ENCODE measurements at places on chromosomes 1 and 21.
A peak's percentile ranks its signal among the peaks of the same experiment; 100 is the strongest.

GRCh38 chr1:214946615-214947014 lies 135.9 kb upstream of the KCNK2 start:
- no peak for DNase-seq

GRCh38 chr1:21956720-21957552 lies 19.8 kb upstream of the HSPG2 start:
- DNase-seq = no peak

GRCh38 chr1:229070168-229070567 lies 200.7 kb upstream of the RAB4A start:
- no peak for DNase-seq

DNA sequence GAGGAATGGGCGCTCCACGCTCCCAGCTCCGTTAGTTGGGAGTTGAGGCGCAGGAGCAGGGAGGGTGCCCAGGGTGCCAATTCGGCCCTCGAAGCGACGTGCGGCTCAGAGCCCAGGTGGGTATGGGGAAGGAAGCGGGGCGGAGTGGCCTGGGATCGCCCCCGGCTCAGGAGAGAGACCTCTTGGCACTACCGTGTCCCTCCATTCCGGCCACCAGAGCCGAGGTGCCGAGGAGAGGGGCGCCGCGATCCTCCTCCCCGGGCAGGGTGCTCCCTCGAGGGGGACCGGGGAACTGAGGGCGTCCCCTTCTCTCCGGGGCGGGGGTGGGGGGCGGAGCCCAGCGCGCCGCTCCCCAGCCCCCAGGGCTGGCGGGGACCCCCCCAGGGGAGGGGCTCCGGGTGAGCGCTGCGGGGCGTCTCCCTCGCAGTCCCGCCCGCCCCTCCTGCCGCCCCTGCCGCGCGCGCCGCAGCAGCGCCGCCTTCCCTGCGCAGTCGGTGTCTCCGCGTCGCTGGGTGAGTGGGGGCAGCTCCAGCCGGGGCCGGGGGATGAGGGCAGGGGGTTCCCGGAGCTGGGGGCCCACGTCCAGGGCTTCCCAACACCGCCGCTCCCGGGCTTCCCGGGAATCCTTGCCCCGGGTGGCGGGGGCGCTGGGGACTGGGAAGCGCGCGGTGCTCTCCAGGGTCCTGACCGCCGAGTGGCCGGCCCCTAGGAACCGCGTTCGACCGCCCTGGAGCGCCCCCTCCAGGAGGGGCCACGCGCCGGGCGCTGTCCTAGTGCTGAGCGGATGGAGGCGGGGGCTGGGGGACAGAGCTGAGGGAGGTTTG lies at the start of gene HPCA:
Gene HPCA, plus strand, starts transcription at position 488 of the 824 bp plus-strand sequence. CDS start 2,408 bp downstream, outside the sequence.
- peak; percentile 30 for DNase-seq

DNA sequence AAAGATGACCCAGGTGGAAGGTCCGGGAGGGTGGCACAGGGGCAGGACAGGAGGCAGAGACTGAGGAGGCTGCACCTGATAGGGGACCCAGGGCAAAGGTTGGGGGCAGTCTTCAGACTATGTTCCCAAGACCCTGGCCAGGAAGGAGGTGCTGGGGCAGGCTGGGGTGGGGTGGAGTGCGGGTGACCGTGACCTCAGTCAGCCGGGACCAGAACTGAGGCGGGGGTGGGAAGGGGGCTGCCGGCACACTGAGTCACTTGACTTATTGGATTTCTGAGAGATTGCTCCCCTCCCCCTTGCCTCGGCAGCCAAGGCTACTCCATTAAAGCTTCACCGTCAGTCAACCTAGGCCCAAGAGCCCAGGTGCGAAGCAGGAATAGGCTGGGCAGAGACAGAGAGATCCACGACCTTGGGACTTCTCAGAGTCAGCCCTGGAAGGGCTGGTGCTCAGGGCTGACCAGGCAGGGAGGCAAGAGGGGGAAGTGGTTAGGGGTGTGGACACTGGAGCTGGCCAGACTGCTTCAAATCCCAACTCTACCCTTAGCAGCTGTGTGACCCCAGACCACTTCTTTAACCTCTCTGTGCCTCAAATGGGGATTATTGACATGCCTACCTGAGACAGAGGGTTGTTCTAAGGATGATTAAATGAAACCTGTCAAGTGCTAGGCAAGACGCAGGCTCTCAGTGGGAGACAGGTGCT lies 47.9 kb upstream of the LAPTM5 start:
- DNase-seq = no peak

DNA sequence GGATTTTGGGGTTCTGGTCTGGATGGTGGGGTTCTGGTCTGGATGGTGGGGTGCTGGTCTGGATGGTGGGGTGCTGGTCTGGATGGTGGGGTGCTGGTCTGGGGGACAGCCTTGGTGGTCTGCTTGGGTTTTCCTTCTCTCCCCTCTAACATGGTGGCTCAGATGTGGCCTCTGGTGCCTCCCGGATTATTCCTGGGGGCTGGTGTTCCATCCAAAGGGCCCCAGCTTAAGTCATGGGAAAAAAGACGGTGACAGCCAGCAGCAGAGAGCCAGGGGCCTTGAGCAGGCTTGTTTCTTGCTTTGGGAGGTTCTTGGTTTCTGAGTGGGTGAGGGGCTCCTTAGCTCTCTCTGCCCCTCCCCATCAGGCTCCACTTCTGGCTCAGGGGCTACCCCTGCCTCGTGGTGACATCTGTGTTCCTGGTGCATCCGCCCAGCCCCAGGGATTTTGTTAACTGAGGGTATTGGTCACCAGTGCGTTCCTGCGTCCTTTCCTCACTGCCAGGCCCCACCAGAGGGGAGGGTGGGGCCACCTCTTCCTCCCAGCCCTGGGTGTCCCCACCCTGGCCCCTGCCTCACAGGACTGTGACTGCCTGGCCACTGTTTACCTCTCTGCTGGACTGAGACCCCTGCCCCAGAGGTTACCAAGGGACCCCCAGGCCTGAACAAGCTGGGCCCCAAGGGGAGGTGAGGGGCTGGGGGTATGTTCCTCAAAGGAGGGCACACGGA lies 43.2 kb upstream of the ACTRT2 start:
- no peak for DNase-seq

- DNase-seq = peak; percentile 25
These were observed 38.4 kb upstream of the FOXO6 start for GRCh38 chr1:41322835-41323234.

GRCh38 chr1:21552715-21553114 lies 43.5 kb downstream of the ALPL start:
- DNase-seq = no peak

DNA sequence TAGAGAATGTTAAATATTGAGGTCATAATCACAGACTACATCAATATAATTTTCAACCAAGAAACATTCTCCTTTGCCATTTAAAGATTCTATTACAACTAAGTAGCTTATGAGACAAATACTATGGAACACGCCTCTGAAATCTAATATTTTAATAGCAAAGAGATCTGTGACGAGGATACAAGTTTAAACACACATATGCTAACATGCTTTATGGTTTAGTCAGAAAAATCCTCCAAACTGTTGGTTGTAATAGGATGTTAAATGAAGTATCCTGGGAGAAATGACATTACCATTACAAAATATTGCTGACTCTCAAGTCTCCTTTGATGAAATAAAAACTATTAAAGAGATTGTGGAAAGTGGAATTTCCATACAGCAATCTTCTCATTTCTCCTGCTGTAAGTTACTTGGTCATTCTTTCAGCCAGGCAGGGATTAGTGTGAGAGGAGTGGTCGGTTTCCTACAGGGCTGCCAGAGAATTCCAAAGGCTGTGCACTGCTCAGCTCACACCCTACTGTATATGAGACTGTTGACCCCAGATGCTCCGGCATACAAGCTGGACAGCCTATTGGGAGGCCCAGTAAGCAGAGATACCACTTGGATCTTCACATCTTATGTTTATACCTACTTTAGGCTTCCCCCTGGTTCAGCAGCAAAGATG lies 26.6 kb downstream of the SCYL3 start:
- no peak for DNase-seq

- DNase-seq = no peak
These were observed 99.9 kb upstream of the TLR5 start for GRCh38 chr1:223242971-223243370.

DNA sequence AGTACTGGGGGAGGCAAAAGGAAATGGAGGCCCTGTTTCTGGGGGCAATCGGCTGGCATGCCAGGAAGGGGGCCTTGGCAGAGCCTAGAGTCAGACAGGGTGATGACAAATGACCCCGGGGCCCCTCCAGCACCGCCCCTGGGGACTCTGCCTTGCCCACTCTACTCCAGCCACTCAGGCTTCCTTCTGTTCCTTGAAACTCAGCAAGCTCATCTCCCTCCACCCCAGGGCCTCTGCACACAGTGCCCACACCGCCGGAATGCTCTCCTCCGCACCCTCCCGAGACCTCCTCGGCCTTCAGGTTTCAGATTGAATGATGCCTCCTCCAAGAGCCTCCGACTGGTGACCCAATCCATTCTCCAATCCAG lies 122.5 kb upstream of the ZBTB40 start:
- DNase-seq = no peak

GRCh38 chr1:184487531-184488193 lies 100.8 kb downstream of the C1orf21 start:
- DNase-seq = no peak

DNA sequence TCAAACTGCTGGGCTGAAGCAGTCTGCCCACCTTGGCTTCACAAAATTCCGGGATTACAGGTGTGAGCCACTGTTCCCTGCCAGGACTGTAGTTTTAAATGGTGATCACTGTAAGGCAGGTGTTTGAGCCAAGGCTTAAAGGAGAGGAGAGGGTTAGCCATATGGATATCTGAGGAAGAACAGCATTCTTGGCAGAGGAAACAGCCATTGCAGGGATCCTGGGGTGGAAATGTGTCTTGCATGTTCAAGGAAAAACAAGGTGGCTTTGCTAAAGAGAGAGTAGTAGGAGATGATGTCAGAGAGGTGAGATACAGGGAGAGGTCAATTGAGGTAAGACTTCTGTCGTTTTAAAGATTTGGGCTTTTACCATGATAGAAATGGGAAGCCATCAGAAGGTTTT lies 73.5 kb downstream of the ATF6 start:
- no peak for DNase-seq

GRCh38 chr1:111283838-111284237 lies 6.8 kb upstream of the CHIA start:
- no peak for DNase-seq

DNA sequence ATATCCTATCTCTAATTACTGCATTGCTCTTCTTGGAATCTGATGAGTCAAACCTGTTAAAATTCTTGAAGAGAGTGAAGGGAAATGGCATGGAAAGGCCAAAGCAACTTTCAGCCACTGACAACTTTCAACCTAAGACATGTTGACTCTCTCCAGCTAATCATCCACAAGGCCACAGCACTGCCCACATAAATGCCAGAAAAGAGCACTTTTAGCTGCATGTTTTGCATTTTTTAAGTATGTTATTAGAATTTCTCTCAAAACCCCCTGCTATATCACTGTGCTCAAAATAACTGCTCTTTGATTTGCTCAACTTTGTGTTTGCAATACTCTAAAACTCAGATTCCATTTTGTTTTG lies 352.5 kb downstream of the ADGRL2 start:
- DNase-seq = no peak

- DNase-seq = no peak
These were observed 184.5 kb downstream of the KAZN start for GRCh38 chr1:14782741-14783591.

GRCh38 chr1:171218661-171219060 lies 29.6 kb upstream of the FMO1 start:
- no peak for DNase-seq

DNA sequence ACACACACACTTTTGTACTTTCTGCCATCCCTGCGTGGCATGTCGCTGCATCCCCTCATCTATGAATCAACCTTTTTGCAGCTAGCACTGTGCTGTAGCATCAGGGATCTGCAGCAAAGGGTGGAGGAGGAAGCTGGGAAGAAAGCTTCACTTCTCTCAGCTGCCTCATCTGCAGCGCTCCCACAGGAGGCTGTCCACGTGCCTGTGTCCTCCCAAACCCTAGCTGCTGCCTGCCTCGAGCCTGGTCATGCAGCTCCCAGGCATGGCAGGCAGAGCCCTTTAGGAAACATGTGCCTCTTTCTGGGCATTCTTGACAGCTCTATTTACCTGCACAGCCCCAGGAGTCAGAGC lies 262.1 kb upstream of the SGIP1 start:
- no peak for DNase-seq

DNA sequence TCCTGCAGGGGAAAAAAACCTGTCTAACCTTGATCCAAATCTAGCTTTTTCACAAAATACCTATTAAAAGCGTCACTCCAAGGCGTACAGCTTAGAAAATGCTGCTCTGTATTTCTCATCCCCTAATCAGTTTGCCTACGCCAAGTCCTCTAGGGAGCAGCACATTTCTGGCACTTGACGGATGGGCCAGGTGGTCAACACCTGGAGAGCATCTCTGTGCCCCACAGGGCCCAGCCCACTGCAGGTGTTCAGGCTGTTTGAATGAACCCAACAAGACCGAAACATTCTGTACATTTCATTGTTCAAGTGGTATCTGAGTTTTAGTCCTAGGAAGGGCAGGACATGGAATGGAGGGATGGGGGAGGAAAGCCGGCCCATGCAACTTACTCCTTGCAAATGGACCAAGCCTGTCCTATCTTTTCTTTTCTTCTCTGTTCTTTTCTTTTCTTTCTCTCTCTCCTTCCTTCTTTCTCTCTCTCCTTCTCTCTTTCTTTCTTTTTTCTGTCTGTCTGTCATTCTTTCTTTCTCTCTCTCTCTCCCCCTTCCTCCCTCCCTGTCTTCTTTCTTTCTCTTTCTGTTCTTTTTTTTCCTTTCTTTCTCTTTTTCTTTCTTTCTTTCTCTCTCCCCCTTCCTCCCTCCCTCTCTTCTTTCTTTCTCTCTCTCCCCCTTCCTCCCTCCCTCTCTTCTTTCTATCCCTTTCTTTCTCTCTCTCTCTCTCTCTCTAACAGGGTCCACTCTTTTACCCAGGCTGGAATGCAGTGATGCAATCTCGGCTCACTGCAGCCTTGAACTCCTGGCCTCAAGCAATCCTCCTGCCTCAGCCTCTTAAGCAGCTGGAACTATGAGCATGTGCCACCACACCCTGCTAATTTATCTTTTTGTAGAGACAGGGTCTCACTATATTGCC lies 29.1 kb downstream of the IGFN1 start:
- DNase-seq = no peak
